ENCODE measurements at places on chromosomes 13 and 19.

DNA sequence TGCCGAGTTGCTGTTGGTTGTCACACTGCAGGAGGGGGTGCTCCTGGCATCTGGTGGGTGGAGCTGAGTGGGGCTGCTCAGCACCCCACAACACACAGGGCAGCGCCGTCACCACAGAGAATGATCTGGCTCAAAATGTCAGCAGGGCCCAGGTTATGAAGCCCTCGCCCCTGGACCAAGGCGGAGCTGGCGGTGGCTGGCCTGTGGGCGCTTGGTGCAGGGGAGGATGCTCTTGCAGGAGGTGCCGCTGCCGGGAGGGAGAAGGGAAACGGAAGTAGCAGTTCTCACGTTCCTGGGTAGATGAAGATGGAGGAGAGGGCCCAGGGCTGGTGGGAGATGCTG lies 14.2 kb upstream of the LENG8 start:
- DNase-seq, result no peak

DNA sequence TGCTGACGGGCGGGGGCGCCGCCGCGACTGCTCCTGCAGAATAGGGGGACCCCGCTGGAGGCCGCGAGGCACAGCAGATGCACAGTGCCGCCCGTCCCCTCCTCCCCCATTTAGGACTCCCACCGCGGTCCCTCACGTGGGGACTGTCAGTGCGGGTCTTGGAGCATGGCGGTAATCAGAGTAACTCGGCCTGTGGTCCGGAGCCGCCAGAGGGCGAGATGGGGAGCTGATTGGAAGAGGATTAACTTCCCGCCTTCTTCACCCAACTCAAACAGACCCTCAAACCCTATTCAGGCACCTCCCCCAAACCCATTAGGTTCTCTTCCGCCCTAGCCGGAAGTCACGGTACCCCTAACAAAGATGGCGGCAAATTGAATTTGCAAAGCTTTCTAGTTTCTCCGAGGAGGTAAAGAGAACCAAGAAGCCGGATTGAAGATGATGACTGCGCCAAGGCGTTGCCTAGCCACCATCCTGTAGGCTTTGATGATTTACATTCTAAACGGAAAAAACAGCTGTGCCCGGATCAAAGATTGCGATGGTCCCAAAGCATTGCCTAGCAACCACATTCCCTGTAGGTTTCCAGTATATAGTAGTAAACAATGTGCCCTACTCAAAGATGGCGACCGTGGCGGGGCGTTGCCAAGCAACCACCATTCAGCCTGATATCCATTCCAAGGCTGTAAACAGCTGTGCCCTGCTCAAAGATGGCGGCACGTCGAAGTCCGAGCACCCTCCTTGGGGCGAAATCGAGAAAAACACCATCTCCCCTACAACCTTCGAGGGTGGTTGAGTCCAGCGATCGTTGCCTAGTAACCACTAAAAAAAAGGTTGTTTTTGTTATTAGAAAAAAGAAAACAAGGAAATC lies at the start of gene FUZ:
Gene FUZ (minus strand): TSS at position 296 of the 865 bp plus-strand sequence. CDS start 186 bp downstream, at position 110.
- peak; percentile 90 for DNase-seq

DNA sequence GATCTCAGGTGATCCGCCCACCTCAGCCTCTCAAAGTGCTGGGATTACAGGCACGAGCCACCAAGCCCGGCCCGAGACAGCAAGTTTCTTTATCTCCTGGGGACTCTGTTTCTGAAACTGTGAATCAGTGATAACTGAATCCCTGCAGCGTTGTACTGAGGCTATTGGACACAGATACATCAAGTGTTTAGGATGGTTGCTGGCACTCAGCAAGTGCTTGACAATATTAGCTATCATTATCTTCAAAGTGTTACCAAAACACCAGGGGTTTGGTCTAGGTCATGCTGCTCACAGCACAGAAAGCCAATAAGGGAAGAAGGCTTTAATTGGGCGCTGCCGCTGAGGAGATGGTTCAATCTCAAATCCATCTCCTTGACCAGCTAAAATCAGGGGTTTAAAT lies 20.5 kb upstream of the PNMA8C start:
- DNase-seq, result no peak

DNA sequence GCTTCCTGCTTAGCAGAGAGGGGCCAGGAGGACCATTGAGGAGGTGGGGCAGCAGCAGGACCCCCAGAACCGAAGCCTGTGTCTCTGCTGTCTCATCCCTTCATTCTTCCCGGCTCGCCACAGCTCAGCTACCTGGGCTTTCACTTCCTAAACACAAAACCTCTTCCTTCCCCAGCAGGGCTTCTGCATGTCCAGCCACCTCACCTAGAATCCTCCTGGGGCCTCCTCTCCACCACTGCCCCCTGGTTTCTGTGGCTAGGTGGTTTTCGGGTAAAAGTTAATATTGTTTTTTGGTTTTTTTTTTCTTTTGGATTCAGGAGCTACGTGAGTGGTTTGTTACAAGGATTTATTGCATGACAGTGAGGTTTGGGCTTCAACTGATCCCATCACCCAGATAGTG lies 61.8 kb upstream of the PABPC3 start:
- DNase-seq, result no peak

- DNase-seq, result no peak
Observed at GRCh38 chr13:62320129-62321108, 904.8 kb upstream of the PCDH20 start.

DNA sequence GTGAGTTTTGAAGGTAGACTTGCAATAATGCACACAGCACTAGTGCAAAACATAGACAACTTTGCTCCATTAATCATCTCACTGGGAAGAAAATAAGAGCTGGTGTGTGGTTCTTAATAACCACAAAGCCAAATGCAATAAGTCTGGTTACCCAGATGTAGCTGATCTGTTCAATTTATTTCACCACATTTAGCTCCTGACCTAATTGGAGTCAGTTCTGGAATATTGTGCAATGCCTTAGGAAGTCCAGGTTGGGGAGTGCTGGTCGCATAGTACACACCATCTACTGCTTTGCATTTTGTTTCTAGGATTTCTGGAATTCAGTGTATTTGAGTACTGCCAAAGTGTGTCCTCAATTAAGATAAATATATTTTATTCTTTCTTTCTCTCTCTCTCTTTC lies 483.3 kb upstream of the SPRY2 start:
- no peak for DNase-seq

DNA sequence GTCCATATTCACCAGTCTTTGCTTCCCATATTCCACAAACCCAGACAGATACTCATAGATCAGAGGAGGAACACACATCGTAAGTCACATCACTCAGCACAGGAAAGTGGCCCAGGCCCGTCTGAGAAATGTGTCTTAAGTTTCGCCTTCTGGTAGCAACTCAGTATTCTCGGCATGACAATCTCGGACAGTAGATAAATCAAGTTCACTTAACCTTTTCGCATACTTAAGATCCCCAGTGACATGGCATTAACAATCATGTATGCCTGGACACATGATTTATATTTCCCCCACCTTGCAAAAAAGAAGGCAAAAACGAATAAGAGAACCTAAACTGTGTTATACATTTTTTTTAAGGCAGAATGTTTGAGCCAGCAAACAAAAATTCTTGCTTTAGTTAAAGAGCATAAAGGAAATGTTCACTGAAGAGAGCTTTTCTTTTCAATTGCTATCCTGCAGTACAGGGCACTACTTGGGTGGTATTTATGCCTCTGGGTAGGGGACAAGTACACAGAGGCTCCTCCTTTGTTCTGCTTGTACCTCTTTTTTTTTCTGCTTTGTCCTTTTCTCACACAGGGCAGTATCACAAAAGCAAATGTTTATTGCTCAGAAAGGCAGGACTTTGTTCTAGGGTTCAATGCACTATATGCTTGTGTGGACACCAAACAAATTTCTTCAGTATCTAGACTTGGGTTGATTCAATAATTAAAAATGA lies 360.6 kb downstream of the TDRD3 start:
- DNase-seq, result no peak

DNA sequence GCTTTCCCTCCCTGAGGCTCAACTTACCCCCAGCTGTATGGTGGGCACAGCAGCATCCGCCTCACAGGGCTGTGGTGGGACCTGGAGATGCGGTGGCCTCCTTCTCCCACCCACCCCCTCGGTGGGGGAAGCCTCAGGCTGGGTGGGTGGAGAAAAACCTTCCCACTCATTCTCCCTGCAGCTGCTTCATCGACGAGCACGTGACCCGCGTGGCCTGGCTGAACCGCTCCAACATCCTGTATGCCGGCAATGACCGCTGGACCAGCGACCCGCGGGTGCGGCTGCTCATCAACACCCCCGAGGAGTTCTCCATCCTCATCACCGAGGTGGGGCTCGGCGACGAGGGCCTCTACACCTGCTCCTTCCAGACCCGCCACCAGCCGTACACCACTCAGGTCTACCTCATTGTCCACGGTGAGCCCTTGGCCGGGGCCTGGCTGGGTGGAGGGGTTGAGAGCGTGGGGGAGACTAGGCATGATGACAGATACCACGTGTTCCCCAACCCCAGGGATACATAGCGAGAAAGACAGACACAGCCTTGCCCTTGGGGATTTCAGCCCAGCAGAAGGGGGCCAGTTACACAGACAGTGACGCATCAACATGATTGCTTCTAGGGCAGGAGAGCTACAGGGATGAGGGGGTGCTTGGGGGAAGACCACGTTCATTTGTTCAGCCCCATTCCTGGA lies 12.2 kb downstream of the IGLON5 start:
- no peak for DNase-seq

DNA sequence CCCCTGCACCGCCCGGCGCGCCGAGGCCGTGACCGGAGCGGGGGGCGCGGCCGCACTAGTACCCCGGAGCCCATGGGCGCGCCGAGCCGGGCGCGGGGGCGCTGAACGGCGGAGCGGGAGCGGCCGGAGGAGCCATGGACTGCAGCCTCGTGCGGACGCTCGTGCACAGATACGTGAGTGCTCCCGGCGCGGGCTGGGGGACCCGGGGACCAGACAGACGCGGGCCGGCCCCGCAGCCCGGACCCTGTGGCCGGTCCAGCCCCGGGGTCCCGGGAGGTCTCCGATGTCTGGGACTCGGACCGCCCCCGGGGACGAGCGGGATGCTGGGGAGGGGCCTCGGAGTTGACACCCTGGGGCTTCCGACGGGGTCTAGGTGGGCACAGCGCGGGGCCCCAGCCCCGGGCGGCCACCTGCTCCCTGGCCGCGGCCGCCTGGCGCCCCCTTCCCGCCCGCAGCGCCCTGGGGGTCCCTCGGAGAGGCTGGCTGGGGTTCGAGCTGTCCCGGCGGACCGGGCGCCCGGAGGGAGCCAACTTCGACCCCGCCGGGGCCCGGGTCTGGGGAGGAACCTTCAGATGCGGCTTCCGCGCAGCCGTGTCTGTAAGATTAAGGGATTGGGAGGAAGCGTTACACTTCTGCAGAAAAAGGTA lies 568 bp downstream of the ATP11A start:
- DNase-seq, result no peak

- no peak for DNase-seq
Observed at GRCh38 chr19:18954094-18954493, 13.1 kb upstream of the HOMER3 start.

GRCh38 chr13:48562296-48563066 lies 29.6 kb upstream of the RCBTB2 start:
- peak; percentile 77 for DNase-seq

DNA sequence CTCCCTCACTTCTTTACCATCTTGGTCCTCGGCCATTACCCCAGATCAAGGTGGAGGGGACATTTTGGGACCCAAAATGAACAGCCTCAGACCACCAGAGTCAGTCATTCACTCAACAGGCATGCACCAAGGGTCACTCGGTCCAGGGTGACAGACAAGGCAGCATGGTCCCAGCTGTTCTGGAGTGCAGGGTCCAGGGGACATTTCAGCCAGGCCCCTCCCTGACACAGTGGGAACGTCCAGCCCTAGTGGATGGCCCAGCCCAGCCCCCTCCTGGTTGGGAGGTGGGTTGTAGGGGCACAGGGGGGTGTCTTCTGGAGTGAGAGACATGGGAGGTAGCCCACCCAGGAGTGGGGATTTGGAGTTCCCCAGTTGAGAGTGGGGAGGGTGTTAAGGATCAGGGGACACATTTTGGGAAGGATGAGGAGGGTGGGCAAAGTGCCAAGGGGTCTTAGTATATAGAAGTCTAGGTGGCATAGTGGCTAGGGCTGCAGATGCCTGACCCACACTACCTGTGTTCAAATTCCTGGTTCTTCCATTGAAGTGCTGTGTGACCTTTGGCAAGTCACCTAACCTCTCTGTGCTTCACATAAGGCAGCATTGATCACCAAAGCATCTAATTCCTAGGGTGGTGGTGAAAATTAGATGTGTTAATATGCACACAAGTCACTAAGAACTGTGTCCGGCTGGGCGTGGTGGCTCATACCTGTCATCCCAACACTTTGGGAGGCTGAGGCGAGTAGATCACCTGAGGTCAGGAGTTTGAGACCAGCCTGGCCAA lies 2.5 kb upstream of the FCER2 start:
- DNase-seq, result no peak

GRCh38 chr13:45446181-45446580 lies 18.6 kb upstream of the COG3 start:
- no peak for DNase-seq

DNA sequence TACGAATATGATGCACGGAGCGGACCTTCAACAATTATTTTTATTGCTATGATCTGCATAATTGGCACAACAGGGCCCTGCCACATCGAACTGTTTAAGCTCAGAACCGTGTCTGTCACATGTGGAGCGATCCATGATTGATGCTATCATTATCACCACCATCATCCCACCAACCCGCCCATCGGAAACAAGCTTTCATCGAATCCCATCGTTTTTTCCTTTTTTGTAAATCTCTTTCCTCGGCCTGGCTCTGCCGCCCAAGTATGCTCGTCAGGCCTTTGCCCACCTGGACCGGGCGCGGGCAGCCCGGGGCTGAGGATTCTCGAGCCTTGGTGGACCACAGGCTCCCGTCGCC lies 533 bp upstream of the DCAF15 start:
- no peak for DNase-seq

GRCh38 chr19:772730-773436 lies 22.0 kb downstream of the MISP start:
- DNase-seq, result no peak

DNA sequence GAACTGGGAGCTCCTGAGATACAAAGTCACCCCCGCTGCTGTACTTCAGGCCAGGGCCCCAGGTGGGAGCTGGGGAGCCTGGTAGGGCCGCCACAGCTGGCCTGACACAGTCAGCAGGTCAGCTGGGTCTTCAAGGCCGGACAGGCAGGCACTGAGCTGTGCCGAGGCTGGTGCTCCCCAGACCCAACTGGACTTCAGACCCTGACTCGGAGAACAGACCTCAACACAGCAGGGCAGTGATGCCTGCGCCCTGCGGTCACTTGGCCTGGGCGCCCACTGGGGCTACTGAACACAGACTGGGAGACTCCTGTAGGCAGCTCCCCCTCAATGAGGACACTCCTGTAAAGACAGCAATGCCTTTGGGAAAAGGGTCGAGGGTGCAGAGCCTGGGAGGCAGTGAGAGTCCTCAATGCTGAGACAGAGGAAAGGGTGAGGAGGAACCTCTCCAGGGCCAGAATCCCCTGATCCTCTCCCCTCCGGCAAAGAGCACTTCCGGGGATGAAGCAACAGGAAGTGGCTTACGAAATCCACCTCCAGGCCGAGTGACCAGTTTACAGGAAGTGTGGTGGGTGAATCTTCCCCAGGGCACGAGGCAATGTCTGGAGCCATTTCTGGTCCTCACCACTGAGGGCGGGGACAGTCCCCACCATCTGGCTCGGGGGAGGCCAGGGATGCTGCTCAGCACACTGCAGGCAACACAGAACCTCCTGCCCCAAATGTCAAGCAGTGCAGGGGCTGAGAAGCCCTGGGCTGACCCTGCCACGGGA lies 40.8 kb upstream of the ISYNA1 start:
- DNase-seq, result peak; percentile 47

Measured in activated CD4-positive, alpha-beta T cell treated with anti-CD3 and anti-CD28 coated beads, Interleukin-2, amount 50 U/mL, for 24 hours (primary cell).